ENCODE measurements at places on chromosomes 1 and 21. TPM values are rescaled to one million over a fixed set of nuclear protein-coding genes. Genes with fewer than 3 reads are reported as not detected.

Gene RSPH1
- 7.8 TPM for total RNA-seq

Gene FAM151A
- total RNA-seq: not detected

Gene KPRP
- total RNA-seq: not detected

Gene ST6GALNAC5
- 1.1 TPM for total RNA-seq

Gene NCF2
- total RNA-seq: 3.8 TPM

Gene KLF17
- total RNA-seq: not detected

Gene VCAM1
- total RNA-seq: 19.1 TPM

Gene PTAFR
- total RNA-seq: 9.9 TPM
